ENCODE measurements at places on chromosomes 12 and 14.

DNA sequence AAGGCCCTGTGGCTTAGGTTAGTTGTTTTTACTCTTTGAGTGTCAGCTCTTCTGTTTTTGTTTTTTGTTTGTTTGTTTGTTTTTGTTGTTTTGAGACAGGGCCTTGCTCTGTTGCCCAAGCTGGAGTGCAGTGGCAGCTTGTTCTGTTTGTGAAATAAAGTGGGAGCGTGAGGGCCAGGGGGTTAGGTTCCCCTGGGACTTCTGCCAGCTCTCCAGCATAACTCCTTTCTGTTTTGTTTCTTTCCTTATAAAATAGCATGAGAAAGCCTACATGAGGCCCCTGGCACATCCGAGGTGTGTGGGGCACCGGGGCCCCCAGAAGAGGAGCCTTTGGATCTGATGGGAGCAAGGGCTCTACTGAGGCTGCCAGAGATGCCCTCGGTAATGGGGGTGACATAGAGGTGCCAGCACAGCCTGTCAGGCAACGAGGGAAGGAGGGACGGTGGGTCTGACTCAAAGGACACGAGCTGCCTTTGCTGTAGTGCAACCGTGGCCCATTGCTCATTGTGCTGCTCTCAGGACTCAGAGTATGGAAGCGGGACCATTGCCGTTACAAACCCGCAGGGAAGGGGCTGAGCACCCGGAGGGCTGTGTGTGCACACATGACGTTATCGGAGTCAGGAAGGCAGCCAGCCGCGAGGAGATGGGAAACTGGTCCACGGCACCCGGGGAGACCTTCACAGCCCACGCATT is 9.1 kb upstream of the SERPINA11 start:
- DNase-seq: no peak

DNA sequence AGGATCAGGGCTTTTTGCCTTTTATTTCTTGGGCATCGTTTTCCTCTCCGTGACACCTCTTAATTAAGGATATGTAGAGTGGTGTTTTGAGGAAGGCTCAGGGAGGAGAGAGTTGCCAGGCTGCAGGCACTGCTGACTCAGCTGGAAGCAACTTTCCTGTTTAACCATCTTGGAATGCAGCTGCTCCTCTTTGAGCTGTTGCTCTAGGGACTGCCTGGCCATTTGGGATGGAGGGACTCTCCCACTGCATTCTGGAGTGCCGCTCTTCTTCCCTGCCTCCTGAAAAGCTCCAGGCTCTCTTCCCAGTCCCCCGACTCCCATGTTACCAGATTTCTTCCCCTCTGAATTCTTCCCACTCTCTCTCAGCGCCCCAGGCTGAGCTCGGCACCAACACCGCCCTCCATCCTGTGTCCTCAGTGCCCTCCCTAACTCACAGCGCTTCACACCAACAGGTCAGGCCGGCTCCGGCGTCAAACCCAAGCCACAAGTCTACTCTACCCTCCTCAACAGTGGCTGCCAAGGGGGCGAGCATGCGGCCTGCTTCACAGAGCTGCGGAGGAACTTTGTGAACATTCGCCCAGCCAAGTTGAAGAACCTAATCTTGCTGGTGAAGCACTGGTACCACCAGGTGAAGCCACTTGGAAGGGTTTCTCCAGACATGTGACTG is 5.9 kb downstream of the OAS3 start:
- DNase-seq: no peak

GRCh38 chr12:115833704-115834103 is 443.8 kb downstream of the MED13L start:
- DNase-seq: no peak

DNA sequence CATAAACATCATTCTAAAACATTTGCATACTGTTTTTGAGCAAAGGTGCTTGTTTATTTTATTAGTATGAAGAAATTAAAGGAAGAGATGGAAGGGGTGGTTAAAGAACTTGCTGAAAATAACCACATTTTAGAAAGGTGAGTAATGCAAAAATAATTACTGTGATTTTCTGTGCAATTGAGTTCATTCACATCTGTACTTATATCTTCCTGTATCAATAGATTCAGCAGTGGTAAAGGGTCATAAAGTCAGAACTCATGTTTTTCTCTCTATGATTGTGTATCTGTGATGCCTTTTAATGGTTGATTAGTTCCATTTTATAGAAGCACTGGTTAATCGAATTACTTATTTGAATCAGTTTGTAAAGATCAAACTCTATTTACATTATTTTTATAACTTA is 46.0 kb downstream of the TBK1 start:
- DNase-seq: no peak

- DNase-seq: no peak
Observed at GRCh38 chr12:10272467-10272866, 35.2 kb upstream of the KLRD1 start.

DNA sequence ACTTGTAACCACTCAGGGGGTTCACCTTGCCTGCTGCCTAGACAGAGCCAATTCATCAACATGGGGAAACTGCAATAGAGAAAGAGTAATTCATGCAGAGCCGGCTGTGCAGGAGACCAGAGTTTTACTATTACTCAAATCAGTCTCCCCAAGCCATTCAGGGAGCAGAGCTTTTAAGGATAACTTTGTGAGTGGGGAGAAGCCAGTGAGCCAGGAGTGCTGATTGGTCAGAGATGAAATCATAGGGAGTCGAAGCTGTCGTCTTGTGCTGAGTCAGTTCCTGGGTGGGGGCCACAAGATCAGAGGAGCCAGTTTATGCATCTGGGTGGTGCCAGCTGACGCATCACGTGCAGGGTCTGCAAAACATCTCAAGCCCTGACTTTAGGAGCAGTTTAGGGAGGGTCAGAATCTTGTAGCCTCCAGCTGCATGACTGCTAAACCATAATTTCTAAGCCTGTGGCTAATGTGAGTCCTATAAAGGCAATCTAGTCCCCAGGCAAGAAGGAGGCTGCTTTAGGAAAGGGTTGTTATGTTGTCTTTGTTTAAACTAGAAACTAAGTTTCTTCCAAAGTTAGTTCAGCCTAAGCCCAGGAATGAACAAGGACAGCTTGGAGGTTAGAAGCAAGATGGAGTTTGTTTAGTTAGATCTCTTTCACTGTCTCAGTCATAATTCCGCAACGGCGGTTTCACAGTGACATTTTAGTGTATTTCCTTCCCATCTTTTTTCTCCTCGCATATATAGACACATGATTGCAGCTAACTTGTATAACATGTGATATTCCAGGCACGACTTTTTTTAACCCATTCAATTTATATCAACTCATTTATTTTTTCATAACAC is 68.9 kb upstream of the NCOR2 start:
- peak; percentile 46 for DNase-seq

- no peak for DNase-seq
Observed at GRCh38 chr12:75876832-75877762, 154.5 kb downstream of the PHLDA1 start.

GRCh38 chr14:27315477-27315876 is 717.6 kb upstream of the NOVA1 start:
- no peak for DNase-seq

DNA sequence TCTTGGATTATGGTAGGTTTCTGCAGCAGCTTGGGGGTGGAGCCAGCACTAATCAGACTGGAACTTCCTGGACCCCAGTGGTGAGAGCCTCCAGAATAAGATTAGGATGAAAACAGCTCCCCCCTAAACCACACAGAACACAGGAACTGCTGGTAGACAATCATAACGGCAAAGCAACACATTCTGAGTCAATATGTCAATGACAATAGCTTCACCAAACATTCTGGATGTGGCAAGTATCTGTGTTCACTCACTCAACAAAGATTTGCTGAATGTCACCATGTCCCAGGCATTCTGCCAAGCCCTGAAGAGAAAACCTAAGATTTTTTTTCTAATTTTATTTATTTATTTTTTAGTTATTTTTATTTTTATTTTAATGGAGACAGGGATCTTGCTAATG is 65.2 kb downstream of the LRRC74A start:
- no peak for DNase-seq

- DNase-seq: no peak
Observed at GRCh38 chr12:55938826-55939501, 8.0 kb downstream of the DGKA start.

GRCh38 chr14:50714450-50715073 is 46.5 kb upstream of the SAV1 start:
- no peak for DNase-seq

- DNase-seq: no peak
Observed at GRCh38 chr12:55659486-55660385, 23.0 kb downstream of the OR10P1 start.

DNA sequence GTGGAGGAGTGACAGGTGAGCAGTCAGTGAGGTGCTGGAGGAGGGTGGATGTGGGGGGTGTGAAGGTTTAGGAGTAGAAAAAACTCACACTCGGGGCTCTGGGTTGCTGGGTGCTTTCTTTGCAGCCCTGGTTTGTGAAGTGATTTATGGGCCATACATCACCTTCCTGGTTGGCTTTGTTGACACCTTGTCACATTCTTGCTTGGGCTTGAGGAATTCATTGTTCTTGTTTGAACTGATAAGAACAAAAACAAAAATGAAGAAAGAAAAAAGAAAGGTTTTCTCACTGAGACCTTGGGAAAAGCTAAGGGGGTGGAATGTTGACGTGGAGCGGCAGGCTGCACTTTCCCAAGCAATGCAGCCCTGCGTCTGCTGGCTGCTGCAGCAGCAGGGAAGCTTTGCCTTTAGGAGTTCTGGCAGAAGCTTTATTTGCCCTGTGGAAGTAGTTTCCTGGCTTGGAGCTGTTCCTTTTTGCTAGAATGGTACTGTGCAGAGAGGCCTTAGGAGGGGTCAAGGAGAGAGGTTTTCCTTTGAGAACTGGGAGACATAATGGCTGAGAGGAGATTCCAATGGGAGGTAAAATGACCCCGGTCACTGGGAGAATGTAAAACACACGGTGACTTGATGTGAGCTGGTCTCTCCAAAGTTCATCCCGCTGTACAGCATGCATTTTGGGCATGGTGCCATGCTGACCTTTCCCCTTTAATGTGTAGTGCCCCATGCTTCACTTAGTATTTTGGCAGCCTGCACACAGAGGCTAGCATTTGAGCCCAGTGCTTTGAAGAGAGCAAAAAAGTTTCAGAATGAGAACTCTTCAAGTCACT is 52.8 kb downstream of the HMGA2 start:
- no peak for DNase-seq

- DNase-seq: no peak
Observed at GRCh38 chr12:111451649-111452129, 46.0 kb downstream of the SH2B3 start.

- DNase-seq: no peak
Observed at GRCh38 chr14:24659916-24660570, 26.1 kb upstream of the GZMB start.

GRCh38 chr12:120055231-120056000 is 61.1 kb downstream of the RAB35 start:
- DNase-seq: no peak

- no peak for DNase-seq
Observed at GRCh38 chr14:26775765-26776563, 178.1 kb upstream of the NOVA1 start.

- DNase-seq: no peak
Observed at GRCh38 chr12:20505056-20505455, 136.7 kb downstream of the PDE3A start.

DNA sequence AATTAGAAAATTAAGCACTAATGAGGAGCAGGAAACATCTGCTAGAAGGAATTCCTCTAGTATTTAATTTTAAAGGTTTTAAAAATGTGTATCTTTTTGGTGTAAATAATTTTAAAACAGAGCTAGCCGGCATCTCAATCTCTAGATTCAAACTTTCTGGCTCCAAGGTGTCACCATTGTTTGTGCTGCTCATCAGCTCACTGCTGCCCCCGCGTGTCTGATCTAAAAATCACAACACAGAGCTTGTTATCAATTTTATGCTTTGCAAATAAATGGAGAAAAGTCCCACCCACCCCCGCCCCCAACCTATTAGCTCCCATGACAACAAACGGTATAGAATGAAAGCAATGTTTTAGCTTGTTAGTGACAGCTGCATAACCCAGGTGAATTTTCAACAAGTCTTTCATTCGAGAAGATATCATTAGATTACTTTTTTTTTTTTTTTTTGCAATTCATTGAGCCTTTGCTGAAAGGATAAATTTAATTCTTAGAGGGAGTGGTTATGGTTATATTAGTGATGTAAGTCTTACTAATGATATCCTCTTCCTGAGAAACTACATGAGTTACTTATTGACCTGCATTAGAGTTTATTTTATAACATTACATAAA is 11.3 kb upstream of the ABHD12B start:
- peak; percentile 89 for DNase-seq

GRCh38 chr14:101716077-101716950 is 45.2 kb upstream of the PPP2R5C start:
- no peak for DNase-seq

GRCh38 chr12:110247340-110248095 is 33.5 kb upstream of the ATP2A2 start:
- DNase-seq: no peak

DNA sequence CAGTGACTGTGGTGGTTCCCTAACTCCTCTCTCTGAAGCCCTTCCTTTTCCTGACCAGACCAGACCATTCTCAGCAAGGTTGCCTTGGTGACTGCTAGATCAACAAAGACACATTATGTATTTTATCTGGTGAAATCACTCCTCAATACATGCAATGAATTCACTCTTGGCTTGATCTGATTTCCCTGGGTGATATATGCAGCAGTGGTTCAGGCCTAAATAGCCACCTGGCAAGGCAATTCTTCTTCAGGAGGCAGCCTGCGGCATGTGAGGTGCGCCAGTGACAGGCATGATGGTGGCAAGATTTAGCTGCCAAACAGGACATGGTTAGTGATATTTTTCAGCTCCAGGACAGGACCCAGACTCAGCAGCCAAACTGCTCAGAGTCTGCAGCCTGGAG is 350.3 kb upstream of the CCDC196 start:
- DNase-seq: no peak

GRCh38 chr14:49972823-49973222 is 79.9 kb downstream of the ARF6 start:
- no peak for DNase-seq

DNA sequence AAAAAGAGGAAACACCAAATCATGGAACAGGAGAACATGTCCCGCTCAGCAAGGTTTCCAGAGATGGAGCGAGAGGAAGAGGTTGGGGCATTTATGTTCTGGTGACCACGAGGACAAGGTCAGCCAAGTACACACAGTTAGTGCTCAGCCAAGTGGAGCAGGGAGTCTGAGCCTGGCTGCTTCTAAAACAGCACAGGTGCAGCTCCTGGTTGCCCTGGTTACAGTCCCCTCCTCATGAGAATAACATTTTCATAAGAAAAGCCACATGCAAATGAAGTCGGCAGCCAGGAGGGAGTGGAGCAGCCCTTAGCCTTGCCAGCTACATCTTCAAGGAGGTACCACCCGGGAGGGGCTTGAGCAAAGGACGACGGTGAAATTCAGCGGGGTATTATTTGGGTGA is 81.8 kb downstream of the NOS1 start:
- no peak for DNase-seq

- no peak for DNase-seq
Observed at GRCh38 chr14:31071151-31071550, 45.0 kb upstream of the STRN3 start.

GRCh38 chr12:107247650-107248049 is 154.3 kb upstream of the CRY1 start:
- DNase-seq: no peak

DNA sequence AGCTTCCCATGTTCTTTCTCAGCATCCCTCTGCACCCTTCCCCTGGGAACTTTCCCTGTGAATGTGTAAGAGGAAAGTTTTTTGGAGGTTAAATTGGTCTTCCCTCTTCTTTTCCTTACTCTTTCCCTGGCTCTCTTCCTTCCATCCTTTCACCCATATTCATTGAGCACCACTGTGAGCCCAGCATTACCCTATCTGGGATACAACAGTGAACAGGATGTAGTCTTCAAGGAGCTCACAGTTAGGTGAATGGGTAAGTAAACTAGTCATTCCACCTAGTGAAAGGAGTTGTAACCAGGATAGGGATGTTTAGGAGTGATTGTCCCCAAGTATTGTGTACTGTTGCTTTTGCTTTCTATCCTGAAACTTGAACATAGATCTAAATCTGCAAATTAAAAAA is 123.8 kb downstream of the MYRFL start:
- DNase-seq: no peak

- no peak for DNase-seq
Observed at GRCh38 chr14:105012171-105012985, 8.5 kb downstream of the CDCA4 start.

Data from stimulated activated CD4-positive, alpha-beta T cell treated with anti-CD3 and anti-CD28 coated beads, Interleukin-12 subunit alpha, Interleukin-12 subunit beta, amount 100 ng/mL, for 24 hours (primary cell).